ENCODE measurements at places on chromosomes 11 and 22.
A peak's percentile ranks its signal among the peaks of the same experiment; 100 is the strongest.

- no peak for DNase-seq
These were observed 99.5 kb downstream of the SPATA19 start for GRCh38 chr11:133745791-133746190.

- no peak for DNase-seq
These were observed 39.4 kb downstream of the ABTB2 start for GRCh38 chr11:34318111-34319037.

DNA sequence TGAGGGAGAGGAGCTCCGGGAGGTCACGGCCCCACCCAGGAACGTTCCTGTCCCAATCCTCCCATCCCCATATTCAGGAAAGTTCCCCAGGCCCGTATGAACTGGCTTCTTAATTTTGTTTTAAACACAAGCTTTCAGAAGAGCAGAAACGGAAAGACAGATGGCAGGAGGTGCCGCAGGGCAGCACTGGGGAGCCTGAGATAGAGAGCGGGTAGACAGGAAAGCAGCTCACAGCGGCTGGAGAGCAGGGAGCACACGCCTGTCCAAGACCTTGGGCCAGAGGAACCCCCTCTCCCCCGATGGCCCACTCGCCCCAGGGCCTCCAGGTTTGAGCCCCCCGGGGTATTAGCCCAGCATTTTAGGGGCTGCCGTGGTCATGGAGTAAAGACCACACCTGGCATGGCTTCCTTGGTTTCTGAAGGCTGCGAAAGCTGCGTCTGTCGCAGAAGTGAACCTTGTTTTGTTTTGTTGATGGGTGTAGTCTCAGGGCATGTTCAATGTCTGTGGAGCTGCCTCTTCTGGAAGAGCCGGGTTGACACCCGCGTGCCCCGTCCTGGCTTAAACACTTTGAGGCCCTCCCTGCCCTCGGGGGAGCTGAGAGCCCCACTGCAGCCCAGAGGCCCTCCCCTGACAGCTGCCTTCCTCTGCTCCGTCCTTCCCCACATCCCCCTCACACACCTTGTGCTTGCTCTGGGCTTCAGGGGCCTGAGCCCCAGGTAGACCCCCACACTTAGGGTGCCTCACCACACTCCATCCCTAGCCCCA is 17.9 kb upstream of the KCNQ1OT1 start:
- DNase-seq = no peak

GRCh38 chr11:121482231-121483129 is 29.7 kb upstream of the SORL1-AS1 start:
- peak; percentile 52 for DNase-seq

- no peak for DNase-seq
These were observed 55.1 kb upstream of the LMO2 start for GRCh38 chr11:33946930-33947329.

GRCh38 chr22:36423461-36424404 is 36.0 kb upstream of the MYH9 start:
- DNase-seq = no peak

DNA sequence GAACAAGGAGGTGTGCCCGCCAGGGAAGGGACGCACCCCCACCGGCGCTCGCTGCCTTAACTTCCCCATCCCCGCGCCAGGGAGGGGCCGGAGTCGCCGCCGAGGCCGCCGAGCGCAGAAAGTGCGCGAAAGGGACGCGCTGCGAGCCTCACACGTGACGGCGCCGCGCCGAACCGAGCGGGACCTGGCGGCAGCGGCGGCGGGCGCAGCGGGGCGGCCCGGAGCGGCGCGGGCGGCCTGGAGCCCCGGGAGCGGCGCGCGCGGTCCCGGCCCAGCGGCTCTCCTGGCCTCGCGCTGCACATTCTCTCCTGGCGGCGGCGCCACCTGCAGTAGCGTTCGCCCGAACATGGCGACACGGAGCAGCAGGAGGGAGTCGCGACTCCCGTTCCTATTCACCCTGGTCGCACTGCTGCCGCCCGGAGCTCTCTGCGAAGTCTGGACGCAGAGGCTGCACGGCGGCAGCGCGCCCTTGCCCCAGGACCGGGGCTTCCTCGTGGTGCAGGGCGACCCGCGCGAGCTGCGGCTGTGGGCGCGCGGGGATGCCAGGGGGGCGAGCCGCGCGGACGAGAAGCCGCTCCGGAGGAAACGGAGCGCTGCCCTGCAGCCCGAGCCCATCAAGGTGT is at the start of gene SORL1:
TSS of gene SORL1 (plus strand) at position 329 of the 623 bp plus-strand sequence. CDS start at position 347, 18 bp downstream.
- no peak for DNase-seq

DNA sequence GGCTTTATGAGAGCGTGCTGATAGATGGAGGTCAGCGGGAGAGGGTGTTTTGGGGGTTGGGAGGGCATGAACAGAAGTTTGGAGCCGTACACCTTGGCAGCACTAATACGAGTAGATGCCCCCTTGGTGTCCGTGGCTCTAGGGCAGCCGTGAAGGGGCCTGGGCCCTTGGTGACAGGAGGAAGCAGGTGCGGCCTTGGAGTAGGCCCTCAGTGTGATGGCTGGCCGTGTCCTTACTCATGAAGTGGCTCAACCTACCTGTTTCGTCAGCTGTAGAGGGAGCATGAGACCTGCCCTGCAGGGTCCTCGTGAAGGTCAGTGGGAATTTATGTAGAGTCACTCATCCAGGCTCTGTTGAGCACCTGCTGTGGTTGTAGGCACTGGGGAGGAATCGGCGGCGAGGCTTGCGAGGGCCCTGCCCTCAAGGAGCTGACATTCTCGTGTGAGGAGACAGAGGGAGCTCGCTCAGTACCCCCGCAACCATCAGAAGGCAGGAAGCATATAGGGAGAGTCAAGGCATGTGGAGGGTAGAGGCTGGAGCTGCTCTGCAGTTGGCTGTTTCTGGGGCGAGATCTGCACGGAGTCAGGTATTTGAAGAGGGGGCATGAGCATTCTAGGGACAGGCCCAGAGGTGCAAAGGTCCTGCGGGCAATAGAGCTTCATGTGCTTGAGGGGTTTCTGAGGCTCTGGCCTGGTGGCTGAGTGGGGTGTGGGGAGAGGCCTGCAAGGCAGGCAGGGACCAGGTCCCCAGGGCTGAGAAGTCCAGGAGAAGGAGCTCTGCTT is 39.6 kb downstream of the TBC1D22A start:
- DNase-seq = no peak

DNA sequence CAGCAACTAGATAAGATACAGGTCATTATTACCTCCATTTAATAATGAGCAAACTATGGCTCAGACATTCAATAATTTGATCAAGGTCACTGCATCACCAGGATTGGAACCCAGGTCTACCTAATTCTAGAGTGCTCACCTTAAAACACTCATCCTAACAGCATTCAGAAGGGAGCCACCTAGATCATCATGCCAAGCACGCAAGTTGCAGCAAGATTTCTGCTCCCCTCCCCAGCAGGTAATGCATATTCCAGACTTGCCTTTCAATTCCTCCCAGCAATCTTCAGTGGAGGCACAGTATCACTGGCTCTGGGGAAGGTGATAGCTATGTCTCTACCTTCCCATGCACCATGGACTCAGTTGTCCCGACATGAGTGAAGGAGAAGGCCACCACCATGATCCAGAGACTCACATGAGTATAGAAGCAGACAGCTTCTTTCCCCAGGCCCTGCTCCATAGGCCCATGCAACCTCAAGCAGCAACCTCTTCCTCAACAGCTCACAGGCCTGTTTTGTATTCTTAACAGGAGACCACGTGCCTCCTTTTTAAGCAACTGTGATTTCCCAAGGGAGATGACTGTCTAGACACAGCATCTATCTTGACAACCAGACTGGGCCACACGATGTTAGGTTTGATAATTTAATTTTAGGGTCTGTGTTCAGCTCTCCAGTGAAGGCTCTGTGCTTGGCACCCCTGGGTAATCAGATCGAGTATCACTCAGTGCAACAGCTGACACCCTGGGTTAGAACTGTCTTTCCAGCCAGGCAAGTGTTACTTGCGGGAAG is 36.4 kb downstream of the RAB30 start:
- DNase-seq = no peak
